ENCODE measurements at places on chromosomes 3 and 15.

DNA sequence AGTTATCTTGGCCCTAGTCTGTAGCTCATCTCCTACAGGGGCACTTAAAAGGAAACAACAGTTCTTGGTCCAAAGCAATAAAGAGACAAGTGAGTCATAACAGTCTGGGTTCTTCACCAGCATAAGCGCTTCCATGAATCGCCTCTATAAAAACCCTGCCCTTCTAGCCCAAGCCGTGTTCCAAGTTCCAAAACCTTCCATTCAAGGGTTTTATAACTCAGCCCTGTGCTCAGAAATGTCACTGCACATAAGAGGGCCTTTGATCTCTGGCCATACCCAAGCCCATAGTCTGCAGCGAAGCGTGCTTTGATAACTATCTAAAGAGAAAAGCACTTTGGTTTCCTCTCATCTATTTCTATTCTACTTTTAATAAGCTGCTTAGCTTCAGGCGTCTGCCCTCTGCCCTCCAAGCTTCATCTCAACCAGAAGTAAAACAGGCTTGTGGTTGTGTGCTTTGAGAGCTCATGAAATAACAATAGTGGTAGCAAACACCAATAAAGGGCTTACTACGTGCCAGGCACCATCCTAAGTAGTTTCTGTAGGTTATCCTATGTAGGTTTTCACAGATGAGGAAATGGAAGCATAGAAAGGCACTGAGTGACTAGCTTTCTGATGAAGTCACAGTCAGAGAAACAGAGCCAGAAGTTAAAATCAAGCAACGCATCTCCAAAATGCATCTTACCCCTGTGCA, 64.0 kb upstream of the AKAP13 start:
- no peak for DNase-seq

DNA sequence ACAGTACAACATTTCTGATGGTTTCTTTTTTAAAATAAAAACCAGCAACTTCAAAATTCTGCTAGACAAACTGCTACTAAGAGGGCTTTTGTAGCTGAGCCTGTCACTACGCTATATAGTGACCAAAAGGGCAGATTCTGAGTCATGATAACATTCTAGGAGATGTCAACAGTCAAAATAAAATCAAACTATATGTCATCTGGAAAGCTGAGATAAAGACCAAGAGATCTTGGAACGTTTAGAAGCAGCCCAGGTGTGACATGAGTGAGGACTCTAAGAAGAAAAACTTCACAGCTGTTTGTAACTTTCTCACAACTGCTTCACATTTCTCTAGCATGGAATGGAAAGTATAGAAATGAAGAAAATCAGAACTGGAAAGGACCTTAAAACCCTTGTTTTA, 84.6 kb downstream of the FILIP1L start:
- no peak for DNase-seq

- DNase-seq = no peak
These were observed 1.6 kb upstream of the SATB1 start for GRCh38 chr3:18426597-18427193.

GRCh38 chr3:66615643-66616301, 115.0 kb upstream of the LRIG1 start:
- DNase-seq = peak; percentile 26

DNA sequence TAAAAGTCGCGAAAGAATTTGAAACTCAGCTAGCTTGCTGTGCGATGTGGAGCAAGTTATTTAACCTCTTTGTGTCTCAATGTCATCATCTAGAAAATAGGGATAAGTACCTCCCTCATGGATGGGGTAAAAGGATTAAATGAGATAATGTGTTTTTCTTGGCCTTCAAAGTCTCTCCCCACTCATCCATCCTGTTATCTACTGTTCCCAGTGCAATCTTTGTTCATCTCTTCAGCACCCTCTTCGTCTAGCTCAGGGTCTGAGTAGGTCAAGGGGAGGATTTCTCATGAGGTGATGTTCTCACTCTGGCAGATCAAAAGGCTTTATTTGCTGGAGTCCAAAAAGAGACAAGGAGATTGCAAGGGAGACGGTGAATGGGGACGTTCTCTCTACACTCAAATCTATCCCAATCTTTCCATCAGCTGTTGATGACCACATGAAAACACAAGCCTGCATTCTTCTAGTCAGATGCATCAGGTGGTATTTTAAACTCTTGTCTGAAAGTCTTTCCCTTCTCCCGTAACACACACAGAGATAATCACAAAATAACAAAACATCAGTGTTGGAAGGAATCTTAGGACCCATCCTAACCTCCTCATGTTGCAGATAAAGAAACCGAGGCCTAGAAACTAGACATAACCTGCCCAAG, 1.3 kb downstream of the MESD start:
- DNase-seq = no peak

DNA sequence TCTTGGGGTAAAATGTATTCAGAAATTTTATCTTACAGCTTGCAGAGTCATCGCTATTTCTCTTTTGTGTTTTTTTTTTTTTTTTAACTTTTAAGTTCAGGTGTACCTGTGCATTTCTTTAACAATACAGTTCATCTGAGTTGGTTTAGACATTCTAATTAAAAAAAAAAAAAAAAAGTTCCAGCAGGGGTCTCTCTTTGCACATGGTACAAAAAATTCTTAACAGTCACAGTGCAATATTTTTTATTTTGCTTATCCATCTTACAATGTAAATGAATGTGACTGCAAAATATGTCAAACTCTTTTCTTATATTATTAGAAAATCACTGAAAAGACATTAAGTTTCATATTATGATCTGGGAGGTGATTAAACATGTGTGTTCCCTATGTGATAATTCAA, 47.5 kb upstream of the SLC9A9 start:
- DNase-seq = peak; percentile 21

GRCh38 chr15:70541511-70541910, 221.8 kb downstream of the UACA start:
- DNase-seq = no peak

DNA sequence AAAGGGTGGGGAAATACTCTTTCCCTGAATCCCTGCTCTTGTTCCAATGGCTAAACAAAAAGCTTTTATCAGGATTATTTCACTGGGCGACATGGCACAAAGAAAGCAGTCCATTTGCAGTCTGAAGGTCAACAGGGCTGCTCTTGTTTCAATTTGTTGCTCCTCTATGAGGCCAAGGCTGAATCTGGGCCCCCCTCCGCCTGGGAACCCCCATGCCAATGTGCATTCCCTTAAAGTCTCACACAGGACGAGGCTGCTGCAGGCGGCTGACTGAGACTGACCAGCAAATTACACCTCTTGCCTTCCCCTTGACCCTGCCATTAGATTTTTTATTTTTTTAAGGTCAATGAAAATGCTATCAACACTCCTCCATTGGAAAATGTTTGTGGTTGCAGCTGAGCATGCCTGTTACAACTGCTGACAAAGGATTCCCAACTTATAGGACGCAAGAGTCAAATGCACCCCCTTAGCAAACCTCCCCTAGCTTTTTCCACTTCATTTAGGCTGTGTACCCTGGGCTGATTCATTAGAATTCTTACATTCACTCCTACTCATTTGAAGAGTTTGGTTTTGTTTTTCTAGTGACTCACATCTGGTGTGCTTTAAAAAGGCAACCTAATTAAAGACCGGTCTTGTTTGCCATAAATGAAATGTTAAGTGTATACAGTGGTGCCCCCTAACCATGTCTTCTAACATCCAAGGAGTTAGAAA, 60.8 kb upstream of the ARHGEF3 start:
- DNase-seq = no peak

DNA sequence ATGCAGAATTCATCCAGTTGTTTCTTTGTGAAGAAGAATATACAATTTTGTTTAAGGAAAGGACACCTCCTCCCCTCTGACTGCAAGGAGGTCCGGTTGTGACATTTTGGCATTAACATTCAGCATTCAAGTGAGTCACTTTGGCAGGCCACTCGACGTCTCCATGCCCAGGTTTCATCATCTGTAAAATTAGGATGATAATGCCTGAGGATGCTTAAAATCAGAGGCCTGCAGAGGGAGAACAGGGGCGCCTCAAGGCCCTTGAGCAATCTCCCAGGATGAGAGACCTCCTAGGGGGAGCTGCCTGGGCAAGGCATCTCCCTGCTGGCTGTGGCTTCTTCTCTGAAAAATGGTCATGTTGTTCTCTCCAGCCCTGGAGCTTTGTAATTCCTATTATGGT, 236.0 kb downstream of the CACNA2D3 start:
- no peak for DNase-seq

GRCh38 chr3:46375814-46376213, 5.1 kb downstream of the CCR5 start:
- no peak for DNase-seq

- DNase-seq = no peak
These were observed 429.3 kb upstream of the THBS1 start for GRCh38 chr15:39151545-39151944.

- no peak for DNase-seq
These were observed 655 bp upstream of the RAB11A start for GRCh38 chr15:65868546-65869125.

DNA sequence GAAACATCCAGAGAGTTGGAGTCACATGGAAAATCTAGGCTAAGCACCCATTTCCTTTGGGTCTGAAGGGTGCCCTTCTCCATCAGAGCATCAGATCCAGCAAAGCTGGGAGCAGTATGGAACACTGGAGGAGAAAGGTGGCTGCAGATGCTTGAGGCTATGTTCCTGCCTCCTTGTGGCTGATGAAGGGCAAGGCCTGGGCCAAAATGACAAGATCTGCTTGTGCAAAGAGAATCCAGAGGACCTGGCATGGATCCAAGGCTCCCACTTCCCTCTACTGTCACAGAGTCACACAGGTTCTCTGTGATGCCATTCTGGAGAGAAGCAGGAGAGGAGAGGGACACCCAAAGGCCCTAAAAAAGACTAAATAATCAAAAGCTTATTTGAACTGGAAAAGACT, 9.2 kb upstream of the ATP8B4 start:
- DNase-seq = no peak

- no peak for DNase-seq
These were observed 460.7 kb downstream of the IGSF11 start for GRCh38 chr3:118573912-118574311.

All from NCI-H774 (cell line).